ENCODE measurements at places on chromosomes 13 and 19.

DNA sequence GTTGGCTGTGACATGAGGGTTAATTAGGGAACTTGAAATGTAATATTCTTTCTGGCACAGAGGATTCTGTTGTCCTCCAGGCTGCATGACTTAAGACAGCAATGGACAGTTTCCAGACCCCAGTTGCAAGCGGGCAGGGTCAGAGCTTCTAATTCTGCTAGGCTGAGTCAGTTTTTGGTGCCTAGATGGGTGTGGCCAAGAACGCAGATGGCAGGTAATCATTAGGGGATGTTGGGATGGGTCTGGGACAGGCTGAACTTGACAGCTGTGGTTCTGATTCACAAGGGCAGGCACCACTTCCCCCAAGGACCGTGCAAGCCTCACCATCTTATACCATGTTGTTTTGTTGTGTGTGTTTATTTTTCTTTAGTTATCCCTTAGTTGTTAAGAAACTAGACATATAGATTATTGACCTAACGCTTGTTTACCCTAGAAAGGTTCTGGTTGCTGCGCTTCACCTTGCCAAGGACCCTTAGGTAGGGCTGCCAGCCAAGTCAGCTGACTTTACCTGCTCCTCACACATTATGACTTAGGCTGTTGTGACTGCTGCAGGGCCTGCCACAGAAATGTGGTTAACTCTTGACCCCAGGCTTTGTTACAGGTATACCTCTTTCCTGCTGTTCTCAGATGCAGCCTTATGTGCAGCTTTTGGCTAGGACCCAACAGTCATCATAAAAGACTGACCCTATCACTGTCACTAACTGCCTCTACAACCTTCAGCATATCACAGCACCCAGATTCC is 117.7 kb upstream of the KLF12 start:
- H3K4me1 ChIP-seq: peaks cover 81% of the 10 kb centered on the region
- H3K4me3 ChIP-seq: peak overlapping the region; percentile 54
- H3K27me3 ChIP-seq: no peaks in the 10 kb centered on the region
- peak overlapping the region; percentile 87 for H3K27ac ChIP-seq

DNA sequence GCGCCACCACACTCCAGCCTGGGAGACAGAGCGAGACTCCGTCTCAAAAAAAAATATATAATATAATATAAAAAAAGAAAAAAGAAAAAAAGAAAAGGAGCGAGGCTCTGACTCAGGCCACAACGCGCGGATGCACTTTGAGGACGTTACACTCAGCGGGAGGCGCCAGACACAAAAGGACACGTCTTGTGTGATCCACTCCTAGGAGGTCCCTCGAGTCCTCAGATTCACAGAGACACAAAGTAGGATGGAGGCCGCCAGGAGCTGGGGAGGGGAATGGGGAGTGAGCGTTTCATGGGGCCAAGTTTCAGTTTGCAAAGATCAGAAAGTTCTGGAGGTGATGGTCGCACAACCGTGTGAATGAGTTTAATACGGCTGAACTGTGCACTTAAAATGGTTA is 8.5 kb upstream of the ABHD17A start:
- H3K4me3 ChIP-seq: no peak overlapping the region
- DNase-seq: no peak
- H3K27me3 ChIP-seq: no peaks in the 10 kb centered on the region
- peak overlapping the region; percentile 32 for H3K27ac ChIP-seq

DNA sequence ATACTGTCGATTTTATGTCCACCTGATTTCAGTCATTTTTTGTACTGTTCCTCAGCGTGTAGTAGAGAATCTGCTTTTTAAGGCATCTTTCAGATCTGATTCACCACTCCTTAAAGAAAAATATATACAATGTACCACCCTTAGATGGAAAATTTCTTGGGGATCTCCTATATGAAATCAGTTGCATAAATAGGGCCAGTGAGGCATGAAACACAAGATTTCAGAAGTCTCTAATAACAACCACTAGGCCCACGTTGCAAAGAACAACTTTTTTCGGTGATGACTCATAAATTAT is 1.4 kb downstream of the USP12 start:
- DNase-seq: no peak
- H3K36me3 ChIP-seq: peaks cover 8% of the 10 kb centered on the region
- peaks cover 53% of the 10 kb centered on the region for H3K4me1 ChIP-seq
- H3K27me3 ChIP-seq: no peaks in the 10 kb centered on the region
- H3K27ac ChIP-seq: peak overlapping the region; percentile 88

- no peaks in the 10 kb centered on the region for H3K36me3 ChIP-seq
- DNase-seq: no peak
- H3K4me3 ChIP-seq: no peak overlapping the region
- H3K27ac ChIP-seq: no peak overlapping the region
- H3K4me1 ChIP-seq: no peaks in the 10 kb centered on the region
- peaks cover 59% of the 10 kb centered on the region for H3K27me3 ChIP-seq
Measured at GRCh38 chr13:45575830-45576180, 39.7 kb downstream of the ERICH6B start.

GRCh38 chr13:95444006-95444730 is 108.4 kb upstream of the CLDN10 start:
- H3K27ac ChIP-seq: no peak overlapping the region
- H3K4me1 ChIP-seq: no peaks in the 10 kb centered on the region
- no peak for DNase-seq
- no peaks in the 10 kb centered on the region for H3K36me3 ChIP-seq
- H3K4me3 ChIP-seq: no peak overlapping the region

DNA sequence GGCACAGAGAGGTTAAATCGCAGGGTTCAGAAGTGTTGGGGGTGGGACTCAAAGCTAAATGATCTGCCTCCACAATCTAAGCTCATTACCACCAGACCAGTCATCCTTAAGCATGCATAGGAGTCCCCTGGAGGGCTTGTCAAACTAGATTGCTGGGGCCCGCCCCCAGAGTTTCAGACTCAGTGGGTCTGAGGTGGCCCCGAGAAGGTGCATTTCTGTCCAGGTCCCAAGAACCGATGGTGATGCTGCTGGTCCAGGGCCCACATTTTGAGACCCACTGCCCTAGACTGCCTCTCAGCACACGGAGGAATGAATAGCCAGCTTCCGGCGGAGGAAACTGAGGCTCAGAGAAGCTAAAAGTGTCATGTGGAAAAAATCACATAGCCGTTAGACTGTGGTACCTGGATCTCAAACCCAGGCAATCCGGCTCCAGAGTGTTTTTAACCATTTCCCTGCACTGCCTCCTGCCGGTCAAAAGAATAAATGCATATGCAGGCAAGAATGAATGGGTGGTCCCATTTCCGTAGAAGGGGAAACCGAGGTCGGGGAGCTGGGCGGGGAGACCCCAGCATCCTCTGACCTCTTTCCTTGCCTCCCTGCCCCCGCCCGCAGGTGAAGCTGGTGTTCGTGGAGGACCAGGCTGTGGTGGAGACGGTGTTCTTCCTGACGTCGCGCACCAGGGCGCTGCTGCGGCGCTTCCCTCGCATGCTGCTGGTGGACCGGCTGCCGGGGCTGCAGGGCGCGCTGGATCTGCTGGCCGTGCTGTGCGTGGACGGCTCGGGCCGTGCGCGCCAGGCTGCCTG is 23.8 kb downstream of the ZSWIM9 start:
- H3K36me3 ChIP-seq: peaks cover 6% of the 10 kb centered on the region
- H3K27ac ChIP-seq: no peak overlapping the region

DNA sequence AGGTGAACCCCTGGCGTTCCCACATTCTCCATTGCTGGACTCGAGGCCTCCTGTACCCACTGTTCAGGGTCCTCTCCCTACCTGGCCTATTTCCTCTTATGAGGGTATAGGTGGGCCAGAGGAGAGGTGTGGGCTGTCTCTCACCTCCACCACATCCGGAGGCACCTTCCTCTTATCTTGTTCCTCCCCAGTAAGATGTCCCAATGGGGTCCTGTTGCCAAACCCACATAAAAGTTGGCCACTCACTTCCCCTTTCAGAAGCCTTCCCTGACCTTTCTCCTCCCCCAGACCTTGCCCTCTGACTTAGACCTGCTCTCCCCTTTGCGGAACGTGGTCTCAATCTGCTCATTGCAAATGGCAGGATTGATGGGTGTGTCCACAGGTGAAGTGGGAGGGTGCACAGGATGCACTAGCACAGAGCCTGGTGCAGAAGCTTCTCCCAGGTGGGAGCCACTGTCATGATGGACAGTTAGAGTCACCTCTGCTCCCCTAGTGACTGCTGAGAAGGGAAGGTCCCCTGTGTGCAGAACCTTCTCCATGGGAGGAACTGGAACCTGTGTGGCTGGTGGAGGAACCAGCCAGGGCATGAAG is 1.3 kb downstream of the CYP4F3 start:
- no peaks in the 10 kb centered on the region for H3K36me3 ChIP-seq
- no peak overlapping the region for H3K27ac ChIP-seq
- no peak for DNase-seq
- H3K27me3 ChIP-seq: peaks cover 27% of the 10 kb centered on the region
- H3K4me1 ChIP-seq: peaks cover 4% of the 10 kb centered on the region
- no peak overlapping the region for H3K4me3 ChIP-seq

DNA sequence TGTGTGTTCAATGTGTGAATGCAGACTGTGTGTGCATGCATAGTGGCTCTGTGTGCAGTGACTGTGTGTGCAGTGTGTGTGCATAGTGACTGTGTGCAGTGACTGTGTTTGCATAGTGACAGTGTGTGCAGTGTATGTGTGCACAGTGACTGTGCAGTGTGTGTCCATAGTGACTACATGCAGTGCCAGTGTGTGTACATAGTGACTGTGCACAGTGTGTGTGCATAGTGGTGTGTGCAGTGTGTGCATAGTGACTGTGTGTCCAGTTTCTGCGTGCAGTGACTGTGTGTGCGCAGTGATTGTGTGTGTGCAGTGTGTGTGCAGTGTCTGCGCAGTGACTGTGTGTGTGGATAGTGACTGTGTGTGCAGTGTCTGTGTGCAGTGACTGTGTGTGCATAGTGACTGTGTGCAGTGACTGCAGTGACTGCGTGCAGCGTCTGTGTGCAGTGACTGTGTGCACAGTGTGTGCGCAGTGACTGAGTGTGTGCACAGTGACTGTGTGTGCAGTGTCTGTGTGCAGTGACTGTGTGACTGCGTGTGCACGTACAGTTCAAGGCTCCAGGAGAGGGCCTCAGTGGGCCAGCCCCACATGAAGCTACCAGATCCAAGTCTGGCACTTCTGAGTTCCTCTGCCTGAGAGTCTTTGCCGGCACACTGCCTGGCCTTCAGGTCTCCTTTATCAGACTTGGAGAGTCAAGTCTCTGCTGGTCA is 90.3 kb downstream of the IER2 start:
- H3K27me3 ChIP-seq: no peaks in the 10 kb centered on the region
- no peak overlapping the region for H3K27ac ChIP-seq
- peaks cover 2% of the 10 kb centered on the region for H3K36me3 ChIP-seq
- peak overlapping the region; percentile 71 for H3K4me3 ChIP-seq

DNA sequence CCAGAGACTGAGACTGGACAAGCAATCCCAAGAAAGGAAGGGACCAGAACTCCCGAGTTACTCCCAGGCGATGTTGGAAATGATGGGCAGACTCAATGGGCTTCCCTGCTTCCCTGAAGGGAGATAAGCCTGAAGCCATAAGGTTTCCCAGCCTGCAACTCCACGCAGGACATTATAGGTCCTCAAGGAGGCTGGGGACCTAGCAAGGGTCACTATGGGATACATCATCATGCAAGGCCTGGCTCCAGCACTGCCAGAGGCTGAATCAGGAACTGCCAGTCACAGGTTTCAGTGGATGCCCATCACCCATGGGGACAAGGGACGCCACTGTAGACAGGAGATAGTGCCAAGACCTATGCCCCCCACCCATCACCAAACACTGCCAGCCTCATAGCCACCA is 338.7 kb downstream of the IRS2 start:
- H3K27ac ChIP-seq: no peak overlapping the region
- no peaks in the 10 kb centered on the region for H3K36me3 ChIP-seq
- no peaks in the 10 kb centered on the region for H3K4me1 ChIP-seq
- no peaks in the 10 kb centered on the region for H3K27me3 ChIP-seq

- no peak for DNase-seq
- H3K27me3 ChIP-seq: peaks cover 11% of the 10 kb centered on the region
- no peak overlapping the region for H3K4me3 ChIP-seq
- no peak overlapping the region for H3K27ac ChIP-seq
Measured at GRCh38 chr13:59633290-59633689, 530.4 kb downstream of the DIAPH3 start.

DNA sequence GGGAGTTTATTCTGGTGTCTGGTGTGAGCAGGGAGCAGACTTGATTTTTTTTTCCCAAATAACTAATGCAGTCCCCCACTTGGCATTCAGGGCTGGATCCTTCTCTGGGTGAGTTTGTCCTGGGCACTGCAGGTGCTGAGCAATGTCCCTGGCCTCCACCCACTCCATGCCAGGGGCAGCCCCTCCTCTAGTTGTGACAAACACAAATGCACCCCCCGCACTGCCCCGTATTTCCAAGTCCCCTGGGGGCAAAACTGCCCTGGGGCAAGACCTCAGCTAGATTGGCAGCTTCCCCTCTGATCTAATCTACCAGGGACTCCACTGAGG is 6.4 kb downstream of the MOB3A start:
- peaks cover 67% of the 10 kb centered on the region for H3K4me1 ChIP-seq
- no peak for DNase-seq
- H3K4me3 ChIP-seq: peak overlapping the region; percentile 95
- no peaks in the 10 kb centered on the region for H3K27me3 ChIP-seq
- peaks cover 28% of the 10 kb centered on the region for H3K36me3 ChIP-seq
- H3K27ac ChIP-seq: peak overlapping the region; percentile 85

- H3K4me1 ChIP-seq: peaks cover 41% of the 10 kb centered on the region
- H3K27ac ChIP-seq: no peak overlapping the region
- H3K27me3 ChIP-seq: no peaks in the 10 kb centered on the region
- H3K4me3 ChIP-seq: no peak overlapping the region
- H3K36me3 ChIP-seq: peaks cover 19% of the 10 kb centered on the region
- DNase-seq: no peak
Measured at GRCh38 chr19:42277821-42278451, 8.9 kb downstream of the CIC start.

DNA sequence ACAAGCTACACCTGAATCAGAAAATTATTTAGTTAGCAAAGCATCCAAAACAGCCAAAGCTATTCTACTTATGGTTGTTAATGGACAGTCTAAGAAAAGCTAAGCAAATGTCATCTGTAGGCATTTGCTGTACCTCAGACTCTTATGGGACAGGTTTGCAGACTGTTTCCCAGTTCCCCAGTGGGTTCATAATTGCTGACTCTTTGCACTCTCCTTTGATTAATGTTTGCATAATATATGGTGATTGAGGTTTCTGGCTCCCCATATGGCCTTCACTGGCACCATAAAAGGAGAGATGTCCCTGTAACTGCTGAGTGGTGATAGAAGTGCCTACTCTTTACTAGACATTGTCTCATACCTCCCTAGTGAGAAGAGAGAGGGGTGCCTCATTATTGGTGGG is 142.1 kb downstream of the GPC6 start:
- no peaks in the 10 kb centered on the region for H3K36me3 ChIP-seq
- H3K27ac ChIP-seq: no peak overlapping the region
- no peaks in the 10 kb centered on the region for H3K27me3 ChIP-seq
- no peak overlapping the region for H3K4me3 ChIP-seq
- no peak for DNase-seq
- no peaks in the 10 kb centered on the region for H3K4me1 ChIP-seq

- H3K27ac ChIP-seq: no peak overlapping the region
- H3K4me1 ChIP-seq: no peaks in the 10 kb centered on the region
- DNase-seq: no peak
- peaks cover 30% of the 10 kb centered on the region for H3K27me3 ChIP-seq
- H3K36me3 ChIP-seq: no peaks in the 10 kb centered on the region
- H3K4me3 ChIP-seq: no peak overlapping the region
Measured at GRCh38 chr19:35977446-35978222, 17.4 kb upstream of the SDHAF1 start.

GRCh38 chr19:2308114-2308556 is at the start of gene LINGO3:
LINGO3 (minus strand) TSS chr19:2308154; CDS start chr19:2291776, 16,378 bp downstream.
- DNase-seq: no peak
- peak within 1 kb of the TSS; percentile 67 for H3K4me3 ChIP-seq
- peaks cover 2% of the 10 kb centered on the region for H3K4me1 ChIP-seq
- H3K27ac ChIP-seq: no peak within 1 kb of the TSS
- H3K36me3 ChIP-seq: peaks cover 10% of the 10 kb centered on the region

GRCh38 chr13:40789275-40790153 is at the start of gene SLC25A15:
SLC25A15 (plus strand) TSS chr13:40789611; CDS start chr13:40793227, 3,616 bp downstream.
- peak within 1 kb of the TSS; percentile 75 for H3K27ac ChIP-seq
- DNase-seq: peak; percentile 51
- H3K4me1 ChIP-seq: peaks cover 10% of the 10 kb centered on the region
- no peaks in the 10 kb centered on the region for H3K36me3 ChIP-seq
- H3K4me3 ChIP-seq: peak within 1 kb of the TSS; percentile 66
- H3K27me3 ChIP-seq: no peaks in the 10 kb centered on the region
